ENCODE measurements at places on chromosomes 5 and 9.

DNA sequence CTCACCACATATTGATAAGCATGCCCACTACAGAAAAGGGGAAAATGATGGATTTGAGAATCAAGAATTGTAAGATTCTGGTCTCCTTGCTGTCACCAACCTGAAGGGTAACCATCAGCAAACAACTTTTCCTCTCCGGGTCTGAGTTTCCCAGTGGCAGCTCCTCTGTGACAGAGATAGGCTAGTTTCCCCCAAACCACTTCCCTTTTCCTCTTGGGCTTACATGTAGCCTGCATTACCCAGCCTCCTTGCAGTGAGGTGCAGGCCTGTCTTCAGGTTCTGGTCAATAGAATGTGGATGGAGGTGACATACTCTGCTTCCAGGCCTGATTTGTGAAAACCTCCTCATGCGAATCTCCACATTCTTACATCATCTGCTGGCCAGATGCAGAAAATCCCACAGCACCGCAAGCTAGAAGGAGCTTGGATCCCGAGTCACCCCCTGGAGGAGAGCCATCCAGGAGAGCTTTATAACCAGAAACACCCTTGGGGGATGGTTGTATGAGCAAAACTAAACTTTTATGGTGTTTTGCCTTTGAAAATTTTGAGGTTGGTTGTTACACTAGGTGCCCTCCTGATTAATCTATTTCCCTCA, 206.1 kb downstream of the RGS3 start:
- no peak for DNase-seq

- no peak for DNase-seq
Observed at GRCh38 chr5:93632327-93632726, 49.3 kb downstream of the NR2F1 start.

DNA sequence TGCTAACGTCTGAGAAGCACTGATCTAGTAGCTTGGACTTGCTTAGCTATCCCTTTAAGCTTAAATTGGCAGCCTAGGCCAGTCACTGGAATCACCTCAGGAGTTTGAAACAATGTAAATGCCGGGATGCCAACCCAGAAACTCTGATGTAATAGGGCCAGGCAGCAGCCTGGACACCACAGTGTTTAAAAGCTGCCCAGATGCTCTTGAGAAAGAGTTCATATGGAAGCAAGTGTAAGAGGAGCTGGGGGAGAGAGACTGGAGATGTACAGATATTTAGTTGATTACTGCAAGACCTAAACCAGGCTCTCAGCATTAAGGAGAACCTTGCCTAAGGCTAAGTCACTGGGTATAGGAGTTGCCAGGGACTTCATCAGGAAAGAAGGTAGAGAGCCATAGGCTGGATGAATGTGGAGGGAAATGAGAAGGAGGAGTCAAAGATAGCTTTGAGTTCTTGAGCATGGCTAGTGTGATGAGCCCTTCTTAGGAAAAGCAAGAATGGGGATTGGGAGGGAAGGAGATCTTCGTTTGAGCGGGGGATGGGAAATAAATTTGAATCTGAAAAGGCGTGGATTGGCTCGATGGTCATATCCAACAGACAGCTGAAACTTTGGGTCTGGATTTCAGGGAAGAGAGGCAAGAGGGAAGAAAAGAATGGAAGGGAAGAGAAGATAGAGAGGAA, 392.9 kb upstream of the WWC1 start:
- DNase-seq = no peak

DNA sequence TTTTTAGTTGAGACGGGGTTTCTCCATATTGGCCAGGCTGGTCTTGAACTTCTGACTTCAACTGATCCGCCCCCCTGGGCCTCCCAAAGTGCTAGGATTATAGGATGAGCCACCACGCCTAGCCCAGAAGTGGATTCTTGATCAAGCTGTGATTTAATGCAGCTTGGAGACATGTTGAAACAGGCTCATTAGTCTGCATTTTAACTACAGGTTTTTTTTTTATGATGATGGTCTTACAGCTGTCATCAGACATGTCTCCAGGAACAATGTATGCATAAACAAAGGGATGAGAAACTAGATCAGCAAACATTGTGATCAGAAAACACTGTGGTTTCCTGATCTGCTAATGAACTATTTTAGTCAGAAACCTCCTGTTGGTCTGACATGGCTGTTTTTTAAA, 30.0 kb upstream of the PLPP1 start:
- DNase-seq = no peak

DNA sequence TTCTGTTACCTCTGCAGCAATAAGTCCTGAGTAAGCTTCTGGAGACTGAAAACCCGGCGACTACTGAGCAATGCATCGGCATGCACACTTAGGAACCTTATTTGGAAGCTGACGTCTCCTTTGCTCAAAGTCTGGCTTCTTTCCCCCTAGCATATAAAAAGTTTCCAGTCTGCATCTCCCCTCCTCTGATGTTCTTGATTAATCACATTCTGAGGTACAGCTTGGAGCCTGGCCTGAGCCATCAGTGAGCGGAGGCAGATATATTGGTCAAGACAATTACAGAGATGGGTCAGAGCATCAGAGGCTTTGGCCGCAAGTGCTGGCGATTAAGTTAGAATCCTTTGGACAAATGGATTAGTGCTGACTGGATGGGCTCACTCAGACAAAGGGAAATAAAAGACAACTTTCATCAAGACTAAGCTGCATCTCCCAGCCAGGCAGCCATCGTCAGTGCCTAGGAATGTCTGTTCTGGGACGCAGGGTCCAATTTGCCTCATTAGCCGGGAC, 140.7 kb downstream of the MTX3 start:
- no peak for DNase-seq

DNA sequence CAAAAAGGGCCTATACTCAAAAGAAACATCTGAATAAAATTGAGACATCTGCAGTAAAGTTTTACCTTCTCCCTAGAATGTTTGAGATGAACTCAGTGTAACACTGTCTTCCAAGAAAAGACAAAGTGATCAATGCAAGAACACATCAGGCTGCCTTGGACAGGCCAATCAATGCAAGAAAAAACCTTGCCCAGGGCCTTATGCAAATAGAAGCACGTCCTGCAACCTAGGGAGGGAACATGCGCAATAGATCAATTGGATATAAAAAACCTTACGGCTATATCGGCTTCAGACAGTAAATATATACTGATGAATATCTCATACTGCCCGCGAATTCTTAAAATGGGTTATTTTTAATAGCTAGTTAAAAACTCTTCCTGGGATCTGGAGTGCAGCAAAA, 66.4 kb upstream of the POU5F2 start:
- no peak for DNase-seq

GRCh38 chr5:157143127-157143971, 684 bp upstream of the MED7 start:
- peak; percentile 51 for DNase-seq

GRCh38 chr9:137126786-137127185, 12.2 kb upstream of the GRIN1 start:
- no peak for DNase-seq

DNA sequence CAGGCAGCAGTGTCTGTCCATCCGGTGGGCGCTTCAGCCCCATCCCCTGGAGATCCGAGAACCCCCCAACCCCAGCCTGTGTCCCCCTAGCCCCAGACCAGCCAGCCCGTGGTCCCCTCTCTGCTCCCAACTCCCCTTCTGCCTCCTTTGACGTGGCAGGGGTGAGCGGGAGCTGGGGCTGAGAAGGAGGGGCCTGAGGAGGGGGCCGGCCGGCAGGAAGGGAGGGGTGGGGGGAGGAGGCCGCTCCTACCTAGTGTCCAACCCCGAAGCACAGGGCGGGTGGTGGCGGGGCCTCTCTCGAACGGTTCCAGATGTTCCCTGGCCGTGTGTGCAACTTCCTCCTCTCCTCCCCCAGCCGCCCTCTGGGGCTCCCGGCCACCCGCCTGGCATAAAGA, 31.0 kb downstream of the GOLGA2 start:
- DNase-seq = no peak

DNA sequence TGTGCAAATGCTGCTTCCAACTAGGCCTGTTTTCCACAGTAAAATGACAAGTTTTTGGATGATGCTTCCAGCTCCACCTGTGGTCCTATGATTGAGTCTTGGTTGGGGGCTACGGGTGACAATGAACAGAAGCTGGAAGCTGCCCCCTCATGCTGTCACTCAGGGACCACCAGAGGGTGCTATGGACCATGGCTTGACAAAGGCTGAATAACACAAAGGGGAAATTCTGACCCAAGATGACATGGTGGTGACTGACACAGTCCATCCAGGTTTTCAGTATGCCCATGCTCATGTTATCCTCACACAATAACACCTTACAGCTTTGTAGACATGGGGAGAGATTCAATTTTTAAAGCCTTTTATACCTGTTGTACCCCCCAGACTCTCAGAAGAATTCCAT, 23.9 kb upstream of the SAP30L start:
- no peak for DNase-seq

DNA sequence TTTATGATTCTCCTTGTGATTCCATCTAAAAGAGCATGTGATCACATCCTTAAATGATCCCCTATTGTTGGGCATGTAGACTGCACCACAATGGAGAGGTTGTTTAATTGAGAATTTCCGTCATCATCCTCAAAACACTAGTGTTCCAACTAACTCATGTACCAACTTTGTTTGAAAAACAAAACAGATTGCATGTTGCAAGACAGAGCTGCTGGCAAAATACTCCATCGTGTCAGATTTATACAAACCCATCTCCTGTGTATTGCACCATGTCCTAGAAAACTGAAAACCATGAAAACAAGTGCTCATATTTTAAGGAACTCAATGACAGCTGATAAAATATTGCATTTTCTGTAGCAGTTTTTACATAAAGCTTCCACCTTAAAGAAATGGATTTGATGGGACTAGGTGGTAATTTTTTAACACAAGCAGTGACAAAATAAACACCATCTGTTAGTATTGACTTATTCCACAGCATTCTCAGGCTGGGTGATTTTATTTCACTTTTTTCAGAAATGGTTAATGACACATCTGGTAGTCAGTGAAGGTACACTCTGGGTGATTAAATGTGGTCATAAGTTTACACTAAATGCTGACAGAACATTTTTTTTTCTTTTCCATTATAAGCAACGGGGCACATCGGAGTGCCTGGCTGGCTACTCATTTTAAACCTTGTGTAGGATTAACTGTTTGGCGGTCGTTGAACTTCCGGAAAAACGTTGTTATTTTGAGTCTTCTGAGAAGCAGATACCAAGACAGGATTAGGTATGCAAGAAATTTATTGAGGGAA, 602.9 kb upstream of the WWC1 start:
- DNase-seq = no peak

DNA sequence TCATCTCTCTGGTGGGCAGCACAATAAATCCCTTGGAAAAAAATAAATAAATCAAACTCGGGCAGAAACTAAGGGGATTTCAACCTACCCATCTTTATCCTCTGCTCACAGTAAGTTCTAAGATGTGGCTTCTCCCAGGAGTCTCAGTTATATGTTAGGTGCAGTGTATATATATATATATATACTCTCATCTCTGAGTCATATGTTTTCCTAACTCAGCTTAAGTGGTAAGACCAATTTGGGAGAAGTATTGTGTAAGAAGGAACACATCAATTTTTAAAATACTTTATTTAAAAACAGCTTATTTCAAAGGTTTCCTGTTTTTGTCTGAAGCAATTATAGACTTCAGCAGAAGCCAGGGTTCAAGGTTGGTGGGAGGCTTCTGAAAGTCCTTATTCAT, 20.3 kb upstream of the OSMR start:
- no peak for DNase-seq

- DNase-seq = no peak
Observed at GRCh38 chr5:143336485-143336884, 67.0 kb downstream of the NR3C1 start.

- no peak for DNase-seq
Observed at GRCh38 chr5:178423901-178424809, 166.0 kb downstream of the COL23A1 start.

- DNase-seq = no peak
Observed at GRCh38 chr5:44842496-44843282, 33.9 kb downstream of the MRPS30 start.

- no peak for DNase-seq
Observed at GRCh38 chr5:86885489-86886230, 267.9 kb downstream of the COX7C start.

Measured in CD4-positive, CD25-positive, alpha-beta regulatory T cell (primary cell).